ENCODE measurements at places on chromosomes 11 and 22.

DNA sequence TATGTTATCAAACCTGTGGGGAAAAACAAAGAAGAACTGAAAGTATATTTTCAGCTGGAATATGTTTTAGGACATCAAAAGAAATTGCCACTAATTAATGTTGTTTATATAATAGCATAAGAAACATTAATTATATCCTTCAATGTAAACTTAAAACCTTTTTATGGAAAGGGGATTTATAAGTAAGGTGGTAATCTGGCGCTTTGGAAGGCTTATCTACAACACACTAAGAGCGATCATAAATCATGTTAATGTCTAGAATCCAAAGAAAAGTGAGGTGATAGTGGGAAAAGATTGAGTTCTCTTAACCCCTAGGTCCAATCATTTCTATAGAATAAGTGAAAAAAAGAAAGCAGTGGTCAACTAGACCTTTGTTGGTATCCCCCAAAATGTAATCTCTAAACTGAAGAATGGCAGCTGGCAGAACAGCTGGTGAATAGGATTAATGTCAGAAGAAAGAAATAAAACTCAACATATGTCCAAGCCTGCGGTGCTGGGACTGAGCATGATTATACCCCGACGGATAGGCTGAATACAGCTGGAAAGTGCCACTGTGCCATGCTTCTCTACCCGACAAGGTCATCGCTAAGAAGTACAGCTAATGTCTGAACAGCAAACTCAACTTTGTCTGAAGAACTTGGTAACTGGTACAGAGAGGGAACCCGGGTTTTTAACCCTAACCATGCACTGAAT lies 64.0 kb downstream of the SOX6 start:
- no peak for DNase-seq

DNA sequence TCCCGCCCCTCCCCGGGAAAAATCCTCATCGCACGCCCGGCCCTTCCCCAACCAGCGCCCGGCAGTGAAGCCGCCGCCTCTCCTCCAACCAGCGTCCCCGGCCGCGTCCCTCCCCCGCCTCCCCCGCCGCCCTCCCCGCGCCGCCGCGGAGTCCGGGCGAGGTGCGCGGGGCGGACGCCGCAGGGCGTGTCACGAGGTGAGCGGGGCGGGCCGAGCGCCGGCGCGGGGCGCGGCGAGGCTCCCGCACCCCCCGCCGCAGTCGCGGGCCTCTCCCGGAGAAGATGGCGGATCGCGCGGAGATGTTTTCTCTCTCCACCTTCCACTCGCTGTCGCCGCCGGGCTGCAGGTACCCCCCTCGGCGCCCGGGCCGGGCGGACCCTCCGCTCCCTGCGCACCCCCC lies at the start of gene MAPK8IP2:
Gene MAPK8IP2 (plus strand): TSS at position 256 of the 400 bp plus-strand sequence. CDS start 26 bp downstream, at position 282.
- DNase-seq: peak; percentile 8

GRCh38 chr22:45031629-45032403 lies 22.0 kb upstream of the PHF21B start:
- DNase-seq: no peak

GRCh38 chr11:101686514-101686913 lies 102.7 kb upstream of the TRPC6 start:
- peak; percentile 46 for DNase-seq

- DNase-seq: no peak
Measured at GRCh38 chr11:41878095-41878494, 418.6 kb upstream of the LRRC4C start.

- DNase-seq: no peak
Measured at GRCh38 chr11:123702696-123703095, 38.8 kb downstream of the ZNF202 start.

DNA sequence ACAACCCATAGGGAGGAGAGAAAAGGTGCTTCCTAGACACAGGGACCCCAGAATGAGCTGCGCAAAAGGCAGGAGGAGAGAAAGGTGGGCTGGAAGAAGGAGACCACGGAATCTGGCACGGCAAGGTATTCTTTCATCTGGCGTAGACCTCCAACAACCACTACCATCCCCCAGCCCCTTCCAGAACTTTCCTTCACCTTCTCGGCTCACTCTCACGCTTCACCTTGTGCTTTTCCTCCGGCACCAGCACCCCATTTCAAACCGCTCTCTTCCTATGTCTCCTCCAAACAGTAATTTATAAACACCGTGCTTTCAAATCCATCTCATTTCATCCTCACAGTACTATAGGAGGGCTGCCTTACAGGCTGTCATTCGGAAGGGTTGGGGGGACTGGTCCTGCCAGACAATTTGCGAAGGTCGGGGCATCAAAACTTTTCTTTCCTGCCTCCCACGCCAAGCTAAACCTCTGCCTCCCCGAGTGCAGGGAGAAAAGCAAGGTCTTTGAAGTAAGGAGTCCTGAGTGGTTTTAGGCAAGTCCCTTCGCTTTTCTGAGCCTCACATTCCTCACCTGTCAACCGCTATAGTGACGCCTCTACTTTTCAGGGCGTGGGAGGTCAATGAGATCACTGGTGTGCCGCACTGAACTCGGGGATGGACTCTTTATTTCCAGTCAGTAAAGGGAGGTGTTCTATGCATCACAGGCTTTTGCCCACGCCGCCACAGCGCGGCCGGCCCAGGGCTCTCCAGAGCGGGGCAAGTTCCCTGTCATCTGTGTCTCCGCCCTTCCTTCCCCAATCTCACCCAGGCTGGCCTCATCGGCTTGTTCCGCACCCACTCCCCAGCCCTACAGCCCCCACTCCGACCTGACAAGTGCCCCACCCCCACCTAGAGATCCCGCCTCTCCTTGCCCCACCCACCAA lies 800 bp downstream of the KCTD21 start:
- DNase-seq: no peak

DNA sequence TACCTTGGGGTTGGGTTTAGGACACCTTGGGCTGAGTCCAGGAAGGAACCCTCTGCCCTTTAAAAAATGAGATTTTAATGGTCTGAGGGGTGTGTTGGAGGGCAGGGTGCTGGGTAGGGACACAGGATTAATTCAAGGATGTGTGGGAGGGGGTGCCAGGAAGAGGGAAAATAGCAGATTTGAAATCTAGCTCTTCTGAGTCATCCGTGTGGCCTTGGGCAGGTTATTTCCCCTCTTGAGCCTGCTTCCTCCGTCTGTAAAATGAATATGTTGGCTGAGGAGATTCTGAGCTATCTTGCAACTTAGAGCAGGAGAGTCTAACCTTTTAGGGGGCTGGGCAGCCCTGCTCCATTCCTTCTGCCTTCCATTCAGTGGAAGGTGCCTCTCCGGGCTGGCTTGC lies 3.0 kb downstream of the TSPAN18 start:
- DNase-seq: no peak

DNA sequence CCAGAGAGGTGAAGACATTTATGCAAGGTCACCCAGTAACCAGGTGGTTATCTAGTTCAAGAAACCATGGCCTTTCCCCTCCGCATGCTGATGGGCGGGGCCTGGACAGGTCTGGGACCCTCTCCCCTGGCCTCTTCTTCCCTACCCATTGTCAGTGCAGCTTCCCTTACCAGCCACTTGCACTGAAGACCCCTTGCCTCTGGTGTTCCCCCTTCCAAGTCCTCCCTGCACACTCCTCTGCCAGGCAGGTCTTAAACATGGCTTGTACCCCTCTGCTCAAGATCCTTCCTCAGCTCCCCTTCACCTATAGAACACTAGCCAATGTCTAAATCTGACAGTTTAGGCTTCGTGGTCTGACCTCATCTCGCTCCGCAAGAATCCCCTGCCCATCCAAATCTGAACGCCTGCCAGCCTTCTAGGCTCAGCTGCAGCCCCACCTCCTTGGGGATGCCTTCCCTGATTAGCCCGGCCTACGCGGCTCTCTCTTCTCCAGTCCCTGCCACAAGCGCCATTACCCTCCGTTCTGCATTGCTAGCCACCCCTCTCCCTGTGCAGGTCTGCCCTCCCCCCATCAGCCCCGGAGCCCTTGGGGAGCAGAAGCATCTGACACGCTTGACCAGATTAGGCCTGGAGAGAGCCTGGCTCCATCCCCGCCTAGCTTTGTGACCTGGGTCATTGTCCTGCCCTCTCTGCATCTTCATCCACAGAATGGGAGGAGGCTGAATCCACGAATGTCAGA lies 213.8 kb downstream of the DSCAML1 start:
- peak; percentile 91 for DNase-seq

- DNase-seq: no peak
Measured at GRCh38 chr22:25067851-25068421, 115.4 kb downstream of the KIAA1671 start.

DNA sequence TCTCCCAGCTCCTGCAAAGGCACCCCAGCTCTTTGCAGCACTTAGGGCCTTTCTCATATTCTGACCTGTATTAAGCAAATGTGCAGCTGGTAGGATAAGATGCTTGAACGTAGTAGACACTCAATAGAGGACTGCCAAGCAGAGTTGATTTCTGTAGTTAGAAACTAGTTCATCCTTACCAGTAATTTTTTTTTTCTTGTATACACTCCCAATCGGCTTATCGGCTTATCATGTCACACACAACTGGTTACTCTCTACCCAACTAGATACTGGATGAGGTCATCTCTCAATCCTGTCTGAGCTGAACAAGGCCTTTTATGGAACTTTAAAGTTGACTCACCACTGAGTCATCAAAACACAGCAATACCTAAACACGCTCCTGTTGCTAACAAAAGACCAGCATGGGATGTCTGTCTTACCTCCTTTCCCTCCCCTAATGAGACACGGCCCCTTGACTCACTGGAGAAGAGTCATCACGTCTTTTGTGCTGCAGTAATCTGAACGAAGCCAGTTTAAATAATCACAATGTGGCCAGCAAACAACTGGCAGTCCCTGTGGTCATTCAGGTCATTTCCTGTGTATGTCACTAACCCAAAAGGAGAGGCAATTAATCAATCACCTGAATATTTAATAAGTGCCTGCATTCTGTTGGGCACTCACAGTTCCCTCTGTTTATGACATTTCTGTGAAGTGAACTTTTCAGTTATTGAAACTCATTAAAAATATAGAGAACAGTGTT lies 7.5 kb upstream of the WEE1 start:
- peak; percentile 99 for DNase-seq

- DNase-seq: peak; percentile 35
Measured at GRCh38 chr11:85844439-85845123, 10.6 kb upstream of the CCDC83 start.

DNA sequence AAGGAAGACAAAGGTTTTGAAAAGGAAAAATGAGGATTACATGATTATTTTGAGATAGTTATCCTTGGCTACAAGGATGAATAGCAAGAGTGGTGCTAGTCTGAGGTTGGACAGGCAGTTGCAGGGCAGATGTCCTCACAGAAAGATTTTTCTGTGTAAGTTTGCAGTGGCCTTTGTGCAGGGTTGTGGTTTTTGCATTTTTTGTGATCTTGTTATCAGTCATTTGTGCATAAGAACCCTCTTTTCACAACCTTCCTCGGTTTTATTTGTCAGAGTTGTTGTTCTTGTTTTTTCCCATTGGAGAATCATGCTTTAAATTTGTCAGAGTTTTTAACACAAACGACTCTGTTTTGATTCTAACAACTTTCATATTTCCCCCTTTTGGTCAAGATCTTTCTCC lies 1.4 kb downstream of the CCDC134 start:
- no peak for DNase-seq

GRCh38 chr11:115616971-115617370 lies 112.8 kb upstream of the CADM1 start:
- DNase-seq: peak; percentile 75

- peak; percentile 51 for DNase-seq
Measured at GRCh38 chr11:17479284-17480214, 2.9 kb upstream of the ABCC8 start.

DNA sequence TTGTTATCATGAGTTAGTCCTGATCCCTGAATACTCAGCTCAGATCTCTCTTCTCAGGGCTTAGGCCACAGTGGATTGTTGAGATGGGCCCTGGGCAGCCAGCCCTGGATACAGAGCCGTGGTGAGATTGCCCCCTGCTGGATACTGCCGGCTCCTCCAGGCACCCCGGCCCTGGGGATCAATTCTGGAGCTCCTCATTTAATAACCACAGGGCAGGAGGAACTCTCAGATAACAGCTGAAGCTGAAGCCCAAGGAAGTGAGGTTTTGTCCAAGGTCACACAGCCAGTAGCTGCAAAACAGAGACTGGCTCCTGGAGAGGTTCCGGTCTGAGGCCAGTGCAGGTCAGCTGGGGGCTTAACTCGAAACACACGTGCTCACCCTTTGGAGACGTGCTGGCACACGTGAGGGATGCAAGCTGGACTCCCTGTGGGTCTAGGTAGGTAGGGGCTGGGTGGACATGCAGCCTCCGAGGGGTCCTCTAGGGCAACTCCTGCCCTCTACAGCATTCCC lies 16.0 kb downstream of the USH1C start:
- peak; percentile 39 for DNase-seq

DNA sequence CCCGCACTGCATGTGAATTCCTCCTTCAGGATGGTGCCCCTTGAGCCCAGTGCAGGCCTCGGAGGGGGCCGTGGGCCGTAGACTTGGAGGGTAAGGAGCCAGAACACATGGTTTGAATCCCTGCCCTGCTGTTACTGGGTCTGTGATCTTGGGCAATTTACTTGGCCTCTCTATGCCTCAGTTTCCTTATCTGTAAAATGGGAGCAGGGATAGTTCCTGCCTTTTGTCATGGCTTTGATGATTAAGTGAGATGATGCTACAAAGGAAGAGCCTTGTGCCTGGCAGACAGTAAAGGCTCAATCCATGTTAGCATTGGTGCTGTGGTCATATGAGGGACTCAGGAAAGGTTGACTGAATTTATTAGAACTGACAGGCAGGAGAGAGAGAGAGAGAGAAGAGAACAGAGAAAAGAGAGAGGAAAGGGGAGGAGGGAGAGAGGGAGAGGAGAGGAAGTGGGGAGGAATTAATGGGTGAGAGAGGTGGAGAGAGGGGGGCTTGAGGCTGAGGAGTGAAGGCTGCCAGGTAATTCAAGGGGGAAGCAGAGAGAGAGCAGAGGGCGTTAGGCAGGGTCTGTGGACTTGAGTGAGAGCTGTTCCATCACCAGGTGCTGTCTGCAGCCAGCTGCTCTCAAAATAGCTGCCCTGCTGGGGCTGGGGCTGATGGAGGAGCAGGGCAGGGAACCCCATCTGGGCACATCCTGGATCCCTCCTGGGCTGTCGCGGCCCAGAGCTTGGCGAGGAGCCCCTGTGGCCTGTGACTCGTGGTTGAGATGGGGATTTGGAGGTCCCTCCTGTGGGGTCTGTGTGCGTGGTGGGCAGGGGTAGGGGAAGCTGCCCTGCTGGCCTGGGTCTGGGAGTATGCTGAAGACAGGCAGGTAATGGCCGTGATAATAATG lies 44.1 kb downstream of the MCM5 start:
- no peak for DNase-seq

DNA sequence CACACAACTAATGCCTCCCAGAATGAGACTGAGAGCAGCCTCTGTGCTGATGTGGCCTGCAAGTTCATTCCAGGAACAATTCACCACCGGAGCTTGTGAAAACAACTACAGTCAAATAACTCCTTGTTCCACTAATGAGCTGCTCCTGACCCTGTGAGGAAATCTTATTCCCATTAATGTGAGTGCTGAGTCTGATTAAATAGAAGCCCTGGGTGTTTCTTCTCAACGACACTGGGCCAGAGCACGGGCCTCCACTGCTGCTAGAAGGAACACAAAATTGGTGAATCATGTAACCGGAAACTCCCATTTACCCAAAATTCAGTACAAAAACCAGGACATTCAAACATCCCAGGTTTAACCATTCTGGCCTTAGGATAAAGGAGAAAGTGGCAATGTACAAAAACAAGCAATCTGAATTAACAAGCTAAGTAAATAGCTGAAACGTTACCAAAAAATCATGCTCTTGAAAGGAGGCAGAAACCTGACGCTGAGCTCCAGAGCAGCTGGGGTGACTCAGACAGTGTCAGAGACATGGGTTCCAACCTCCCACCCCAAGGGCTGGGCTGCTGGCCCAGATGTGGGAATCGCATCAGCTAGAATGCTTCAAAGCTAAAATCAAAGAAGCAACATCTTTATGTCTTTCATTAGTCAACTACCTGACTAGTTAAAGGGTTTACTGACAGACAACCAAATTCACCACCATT lies 26.7 kb downstream of the SERGEF start:
- DNase-seq: no peak

GRCh38 chr11:66554602-66555001 lies 7.9 kb downstream of the ACTN3 start:
- DNase-seq: no peak

Measured in ACHN (cell line).